NCI-H2081 (cell line): ENCODE measurements at places on chromosomes 2 and 18.

DNA sequence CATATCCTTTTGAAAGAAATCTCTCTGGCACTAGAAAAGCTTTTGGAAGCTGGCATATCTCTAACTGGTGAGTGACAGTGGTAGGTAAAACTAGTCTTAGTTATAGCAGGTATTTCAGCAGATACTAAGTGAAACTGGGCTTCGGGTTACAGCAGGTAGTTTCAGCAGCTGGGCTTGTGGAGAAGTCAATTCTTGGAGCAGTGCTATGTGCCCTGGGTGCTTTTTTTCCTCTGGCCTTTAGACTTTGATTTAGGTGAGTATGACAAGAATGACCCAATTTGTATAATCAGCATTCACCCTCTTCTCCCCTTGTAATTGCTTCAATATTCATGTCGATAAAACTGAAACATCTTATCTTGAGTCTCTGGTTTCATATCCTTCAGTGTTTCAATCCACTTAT lies 123.1 kb downstream of the KYNU start:
- no peak for DNase-seq

DNA sequence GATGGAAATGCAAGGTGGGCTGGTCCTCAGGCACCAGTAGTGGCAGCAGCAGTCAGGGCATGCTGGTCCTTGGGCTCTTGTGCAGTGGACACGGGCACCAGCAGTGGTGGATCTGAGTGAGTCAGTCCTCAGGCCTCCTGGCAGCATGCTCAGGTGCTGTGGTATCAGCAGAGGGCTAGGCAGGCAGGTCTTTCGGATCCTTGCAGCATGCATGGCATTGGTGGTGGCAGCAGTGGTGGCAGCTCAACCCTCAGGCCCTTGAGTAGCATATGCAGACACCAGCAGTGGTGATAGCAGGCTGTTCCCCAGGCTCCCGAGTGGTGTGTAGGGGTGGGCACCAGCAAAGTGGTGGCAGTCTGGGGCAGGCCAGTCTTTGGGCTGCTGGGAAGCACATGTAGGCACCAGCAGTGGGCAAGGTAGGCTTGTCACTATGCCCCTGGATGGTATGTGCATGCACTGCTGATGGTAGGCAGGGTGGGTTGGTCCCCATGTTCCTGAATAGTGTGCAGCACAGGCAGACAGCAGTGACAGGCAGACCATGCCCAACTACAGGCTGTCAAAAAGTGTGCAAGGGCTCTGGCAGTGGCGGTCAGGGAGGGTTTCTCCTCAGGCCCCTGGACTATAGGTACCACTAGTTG lies 606.0 kb downstream of the ADCYAP1 start:
- no peak for DNase-seq

GRCh38 chr2:169818241-169818640 lies 6.5 kb downstream of the METTL5 start:
- no peak for DNase-seq

GRCh38 chr18:63808125-63808524 lies 32.9 kb downstream of the SERPINB7 start:
- no peak for DNase-seq

GRCh38 chr2:173051463-173052215 lies 24.0 kb upstream of the MAP3K20 start:
- DNase-seq: no peak

GRCh38 chr2:62460175-62460574 lies 45.8 kb downstream of the TMEM17 start:
- DNase-seq: no peak

GRCh38 chr2:182921234-182921633 lies 54.8 kb upstream of the FRZB start:
- DNase-seq: no peak

DNA sequence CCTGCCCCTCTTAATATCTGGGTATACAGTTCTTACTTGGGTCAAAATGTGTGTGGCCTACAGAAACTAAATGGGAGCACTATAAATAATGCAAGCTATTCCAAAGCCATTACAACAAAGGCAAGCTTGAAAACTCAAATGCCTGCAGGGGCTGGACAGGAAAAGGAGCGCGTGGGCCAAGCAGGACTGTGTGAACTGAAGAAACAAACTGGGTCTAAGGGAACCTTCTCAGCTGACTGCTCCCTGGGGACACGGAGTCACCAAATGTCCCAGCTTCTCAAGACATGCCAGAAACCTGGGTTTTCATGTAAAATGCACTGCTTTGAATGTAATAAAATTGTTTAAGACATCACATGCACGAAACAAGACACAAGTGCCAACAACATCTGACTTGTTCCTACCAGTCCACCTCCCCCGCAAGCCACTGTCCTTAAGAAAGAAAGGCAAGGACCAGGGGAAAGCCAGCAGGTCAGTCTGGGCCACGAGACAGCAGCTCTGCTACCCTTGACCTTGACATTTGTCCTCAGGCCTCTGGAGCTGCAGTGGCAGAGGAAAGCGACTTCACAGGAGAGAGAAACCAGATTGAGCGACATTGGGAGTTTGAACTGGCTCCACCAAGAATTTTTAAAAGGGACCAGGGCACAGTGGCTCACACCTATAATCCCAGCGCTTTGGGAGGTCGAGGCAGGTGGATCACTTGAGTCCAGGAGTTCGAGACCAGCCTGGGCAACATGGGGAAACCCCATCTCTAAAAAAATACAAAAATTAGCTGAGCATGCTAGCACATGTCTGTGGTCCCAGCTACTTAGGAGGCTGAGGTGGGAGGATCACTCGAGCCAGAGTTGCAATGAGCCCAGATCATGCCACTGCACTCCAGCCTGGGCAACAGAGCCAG lies 89.7 kb upstream of the SH3BP4 start:
- DNase-seq: no peak

DNA sequence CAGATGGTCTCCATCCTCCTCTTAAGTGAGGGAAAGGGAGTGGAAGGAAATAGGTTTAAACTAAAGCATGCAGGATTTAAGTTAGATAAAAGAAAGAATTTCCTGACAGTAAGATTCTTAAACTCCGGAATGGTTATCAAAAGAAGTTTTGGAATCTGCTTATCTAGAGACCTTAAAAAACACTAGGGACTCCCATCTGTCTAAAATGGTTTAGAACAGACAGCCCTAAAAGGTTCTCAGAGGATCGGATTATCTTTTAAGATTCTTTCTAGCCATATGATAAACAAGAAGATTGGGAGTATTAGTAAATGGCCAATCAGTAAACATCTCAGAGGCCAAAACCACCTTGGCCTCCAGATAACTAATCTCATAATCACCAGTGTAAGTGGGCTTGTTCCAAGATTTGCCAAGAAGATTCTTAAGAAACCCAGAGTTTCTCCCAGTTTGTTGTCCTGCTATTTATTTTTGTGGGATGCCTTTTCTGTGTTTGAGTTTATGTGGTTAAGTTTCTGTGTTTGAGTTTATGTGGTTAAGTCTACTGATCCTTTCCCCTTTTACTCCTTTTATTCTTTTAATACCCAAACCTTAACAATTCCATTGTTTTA lies 314.9 kb upstream of the NRP2 start:
- DNase-seq: no peak

GRCh38 chr18:2846636-2847316 lies at the start of gene EMILIN2:
EMILIN2 (plus strand) TSS chr18:2847006; CDS start chr18:2847189, 183 bp downstream.
- no peak for DNase-seq

GRCh38 chr18:27899893-27900292 lies 277.0 kb downstream of the CDH2 start:
- DNase-seq: no peak

GRCh38 chr2:148603562-148603920 lies 41.0 kb upstream of the EPC2 start:
- DNase-seq: no peak

GRCh38 chr2:124970030-124970429 lies 944.9 kb downstream of the CNTNAP5 start:
- no peak for DNase-seq

DNA sequence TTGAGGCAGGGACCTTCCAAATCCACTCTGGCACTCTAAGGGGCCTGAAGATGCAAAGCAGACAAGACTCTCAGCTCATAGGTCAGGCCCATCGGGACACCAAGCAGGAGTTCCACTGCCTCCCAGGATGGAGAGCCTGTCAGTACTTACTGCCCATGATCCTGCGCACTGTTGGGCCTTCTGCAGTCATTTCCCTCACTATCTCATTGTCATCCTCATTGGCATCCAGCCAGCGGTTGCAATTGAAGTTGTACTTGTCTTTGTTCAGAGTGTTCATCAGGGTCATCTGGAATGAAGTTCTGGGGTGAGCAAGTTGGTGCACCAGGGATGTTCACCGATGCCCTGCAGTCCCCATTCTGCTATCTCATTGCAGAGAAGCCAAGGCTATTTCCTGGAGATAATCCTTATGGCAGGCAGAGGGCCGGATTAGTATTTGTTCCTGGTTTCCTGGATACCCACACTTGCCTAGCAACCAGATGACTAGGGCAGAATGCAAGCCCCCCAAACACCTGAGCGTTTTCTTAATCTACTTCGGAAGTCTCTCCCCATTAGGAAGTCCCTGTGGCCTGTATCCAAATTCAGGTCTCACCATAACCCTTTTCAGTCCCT lies 65.1 kb downstream of the LOXHD1 start:
- DNase-seq: no peak

DNA sequence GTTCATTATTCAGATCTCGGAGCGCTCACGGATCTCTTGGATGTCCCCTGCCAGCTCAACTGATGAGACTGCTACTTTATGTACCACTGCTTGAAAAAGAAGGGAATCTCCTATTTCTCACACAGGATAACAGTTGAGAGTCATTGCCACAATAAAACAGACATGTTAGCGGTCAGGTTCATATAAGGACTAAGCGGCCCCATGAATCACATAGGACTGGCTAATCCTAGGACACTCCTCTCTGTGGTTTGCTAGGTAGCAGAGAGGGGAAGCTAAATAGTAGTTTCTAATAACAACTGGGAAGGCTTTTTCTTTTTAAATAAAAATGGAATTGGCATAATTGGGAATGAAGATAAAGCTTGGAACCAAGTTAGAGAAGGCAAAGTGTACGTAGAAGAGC lies 15.9 kb upstream of the TGFA start:
- DNase-seq: no peak

DNA sequence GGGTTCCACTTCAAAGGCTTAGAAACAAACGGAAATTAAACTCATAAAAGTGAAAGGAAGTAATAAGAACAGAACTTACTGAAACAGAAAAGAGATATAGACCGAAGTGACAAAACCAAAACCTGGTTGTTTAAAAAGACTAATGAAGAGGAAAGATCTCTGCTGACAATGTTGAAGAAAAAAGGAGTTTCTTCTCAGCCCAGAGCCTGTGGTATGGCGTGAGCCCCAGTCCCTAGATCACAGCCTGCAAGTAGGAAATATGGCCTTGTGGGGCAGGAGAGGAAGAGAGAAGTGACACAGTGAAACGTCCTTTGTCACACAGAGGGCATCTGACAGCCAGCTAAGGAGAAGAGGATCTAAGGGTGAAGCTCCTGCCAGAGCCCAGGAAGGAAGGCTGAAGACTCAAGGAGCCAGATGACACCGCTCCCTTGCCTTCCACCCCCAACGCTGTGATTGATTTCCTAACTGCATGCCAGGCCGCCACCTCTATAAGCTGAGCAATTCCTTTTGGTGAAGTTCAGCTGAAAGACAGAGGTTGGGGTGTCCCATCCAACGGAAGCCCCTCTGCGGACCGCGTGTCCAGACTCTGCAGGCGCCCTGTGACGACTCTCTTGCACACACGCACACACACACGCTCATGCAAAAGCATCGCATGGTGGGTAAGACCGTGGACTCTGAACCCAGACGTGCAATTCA lies 141.1 kb downstream of the HDAC4 start:
- no peak for DNase-seq

DNA sequence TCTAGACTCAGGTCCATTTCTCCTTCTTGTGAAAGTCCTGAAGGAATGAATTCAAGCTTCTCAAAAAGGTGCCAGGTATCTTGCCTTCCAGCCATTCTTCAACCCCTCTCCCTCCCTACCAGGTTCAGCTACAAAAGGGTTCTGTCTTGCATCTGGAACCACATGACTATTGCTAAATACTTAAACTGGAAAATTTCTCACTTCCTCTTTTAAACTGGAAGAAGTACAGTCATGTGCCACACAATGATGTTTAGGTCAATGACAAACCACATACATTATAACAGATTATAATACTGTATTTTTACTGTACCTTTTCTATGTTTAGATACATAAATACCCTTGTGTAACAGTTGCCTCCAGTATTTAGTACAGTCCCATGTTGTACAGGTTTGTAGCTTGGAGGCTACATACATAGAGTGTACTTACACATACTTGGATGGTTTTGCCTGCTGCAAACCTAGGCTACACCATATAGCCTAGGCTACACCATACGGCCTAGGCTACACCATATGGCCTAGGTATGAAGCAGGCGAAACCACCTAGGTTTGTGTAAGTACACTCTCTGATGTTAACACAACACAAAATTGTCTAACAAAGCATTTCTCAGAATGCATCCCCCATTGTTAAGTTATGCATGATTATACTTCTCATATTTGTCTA lies 142.0 kb upstream of the DNMT3A start:
- no peak for DNase-seq

- DNase-seq: no peak
Observed at GRCh38 chr2:82793711-82794435, 1665.2 kb downstream of the SUCLG1 start.

- no peak for DNase-seq
Observed at GRCh38 chr2:206379886-206380285, 63.4 kb upstream of the ADAM23 start.

DNA sequence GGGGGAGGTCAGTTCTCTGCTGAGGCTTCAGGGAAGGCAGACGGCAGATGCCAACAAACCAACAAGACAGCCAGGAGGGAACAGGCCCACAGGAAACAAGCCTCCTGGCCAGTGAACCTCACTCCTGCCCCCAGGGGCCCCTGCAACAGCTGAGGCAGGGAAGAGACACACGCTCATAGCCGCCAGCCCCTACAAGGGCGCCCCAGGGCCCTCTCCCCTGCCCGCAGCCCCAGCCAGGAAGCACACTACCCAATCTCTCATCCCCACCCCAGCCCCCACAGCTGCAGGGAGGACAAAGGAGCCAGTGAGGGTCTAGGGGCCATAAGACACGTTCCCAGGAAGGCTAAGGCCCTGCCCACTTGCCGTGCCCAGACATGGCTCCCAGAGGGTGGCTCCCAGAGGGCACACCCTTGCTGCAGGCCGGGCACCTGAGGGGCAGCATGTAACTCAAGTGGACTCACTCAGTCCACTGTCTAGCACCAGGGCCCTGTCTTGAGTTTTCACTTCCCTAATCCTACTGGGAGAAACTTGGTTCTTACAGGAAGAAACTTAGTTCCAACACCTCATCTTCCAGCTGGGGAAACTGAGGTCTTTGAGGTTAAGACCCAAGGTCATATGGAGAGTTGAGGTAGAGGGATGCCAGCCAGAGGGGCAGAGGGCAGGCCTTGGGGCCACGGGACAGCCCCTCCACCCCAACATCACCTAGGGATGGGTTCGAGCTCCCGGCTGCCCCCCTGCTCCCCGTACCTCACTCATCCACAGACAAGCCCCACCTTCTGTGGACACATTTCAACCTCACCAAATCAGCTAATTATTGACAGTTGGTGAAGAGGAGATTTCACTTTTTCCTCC lies 37.3 kb downstream of the EMX1 start:
- no peak for DNase-seq

- DNase-seq: peak; percentile 41
Observed at GRCh38 chr2:78861546-78861945, 164.0 kb upstream of the REG3G start.

- no peak for DNase-seq
Observed at GRCh38 chr18:4237664-4238041, 217.5 kb downstream of the DLGAP1 start.

GRCh38 chr18:43533371-43533770 lies 256.1 kb upstream of the SYT4 start:
- no peak for DNase-seq
